Activated naive CD8-positive, alpha-beta T cell treated with anti-CD3 and anti-CD28 coated beads, Interleukin-2, amount 50 U/mL, for 16 hours (primary cell): ENCODE measurements at places on chromosomes 11 and 22.
A peak's percentile ranks its signal among the peaks of the same experiment; 100 is the strongest.

GRCh38 chr11:32895471-32895870 is 2.9 kb downstream of the QSER1 start:
- DNase-seq = no peak

DNA sequence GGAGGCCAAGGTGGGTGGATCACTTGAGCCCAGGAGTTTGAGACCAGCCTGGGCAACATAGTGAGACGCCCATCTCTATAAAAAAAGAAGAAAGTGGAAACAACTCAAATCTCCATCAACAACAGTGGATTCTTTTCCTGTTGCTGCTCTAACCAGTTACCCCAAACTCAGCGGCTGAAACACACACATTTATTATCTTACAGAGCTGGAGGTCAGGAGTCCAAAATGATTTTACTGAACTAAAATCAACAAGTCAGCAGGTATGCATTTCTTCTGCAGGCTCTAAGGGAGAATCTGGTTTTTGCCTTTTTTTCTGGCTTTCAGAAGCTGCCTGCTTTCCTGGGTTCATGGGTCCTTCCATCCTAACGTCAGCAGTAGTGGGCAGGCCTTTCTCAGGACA is 11.7 kb upstream of the GCAT start:
- DNase-seq = no peak

- no peak for DNase-seq
Measured at GRCh38 chr11:120558744-120559431, 47.3 kb downstream of the GRIK4 start.

DNA sequence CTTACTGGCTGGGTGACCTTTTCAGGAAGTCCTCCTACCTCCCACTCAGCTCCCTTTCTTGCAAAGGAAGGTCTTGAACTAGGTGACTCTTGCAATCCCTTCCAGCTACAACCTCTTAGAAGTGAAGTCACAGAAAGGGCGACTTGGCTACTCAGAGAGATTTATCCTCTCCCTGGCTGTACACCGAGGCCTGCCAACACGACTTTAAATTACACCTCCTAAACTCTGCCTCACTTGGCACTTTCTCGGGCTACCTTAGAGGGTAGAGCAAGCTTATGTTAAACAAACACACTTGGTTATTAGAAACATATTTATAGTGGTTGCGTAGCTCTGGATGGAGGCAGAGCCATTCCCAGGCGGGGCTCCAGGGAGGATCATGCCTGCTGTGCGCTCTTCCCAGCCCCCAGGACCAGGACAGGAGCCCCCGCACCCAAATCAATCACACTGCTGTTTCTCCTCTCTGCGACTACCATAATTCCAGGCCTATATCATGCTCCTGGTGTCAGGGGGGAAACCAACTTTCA is 358.4 kb downstream of the BUD13 start:
- no peak for DNase-seq

GRCh38 chr11:65352783-65353182 is 1.8 kb upstream of the TIGD3 start:
- no peak for DNase-seq

DNA sequence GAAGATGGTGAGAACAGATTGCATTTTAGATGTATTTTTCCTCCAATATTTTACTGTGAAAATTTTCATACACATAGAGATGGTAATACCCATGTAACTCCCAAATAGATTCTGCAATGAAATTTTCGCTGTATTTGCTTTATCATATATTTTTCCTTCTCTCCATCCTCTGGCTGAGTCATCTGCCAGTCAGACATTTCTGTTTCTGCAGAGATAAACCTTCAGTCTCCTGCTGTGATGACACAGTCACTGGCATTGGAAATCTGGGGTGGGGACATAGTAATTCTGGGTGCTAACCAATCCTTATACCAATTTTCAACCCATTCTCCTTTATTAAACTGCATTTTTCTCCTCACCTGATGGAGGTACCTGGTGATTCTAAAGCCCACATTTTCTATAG is 33.7 kb downstream of the SVIP start:
- DNase-seq = no peak

GRCh38 chr11:65787649-65788622 is 1.1 kb downstream of the OVOL1 start:
- DNase-seq = no peak

- DNase-seq = no peak
Measured at GRCh38 chr22:49018601-49019000, 809.1 kb downstream of the BRD1 start.

- DNase-seq = no peak
Measured at GRCh38 chr22:49956914-49957825, 3.4 kb upstream of the PIM3 start.

DNA sequence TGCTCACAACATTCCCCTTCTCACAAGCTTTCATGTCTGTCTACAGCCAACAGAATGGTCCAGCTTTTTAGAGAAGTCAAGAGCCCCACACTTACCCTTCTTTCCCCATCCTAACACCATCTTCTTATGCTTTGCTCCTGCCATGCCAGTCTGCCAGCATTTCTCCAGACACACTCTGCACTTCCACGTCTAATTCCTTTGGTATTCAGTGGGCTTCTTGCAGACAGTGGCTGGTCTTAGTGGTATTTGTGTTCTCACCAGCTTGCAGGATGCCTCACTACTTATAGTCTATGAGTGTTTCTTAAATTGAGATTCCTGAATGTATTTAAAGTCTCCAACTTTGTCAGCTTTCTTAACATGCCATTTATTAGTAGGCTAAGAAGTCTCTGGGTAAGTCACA is 154.4 kb downstream of the BBOX1 start:
- no peak for DNase-seq

- no peak for DNase-seq
Measured at GRCh38 chr11:19714387-19715363, 2.0 kb downstream of the NAV2 start.

- no peak for DNase-seq
Measured at GRCh38 chr11:88183233-88183632, 8.0 kb upstream of the RAB38 start.

DNA sequence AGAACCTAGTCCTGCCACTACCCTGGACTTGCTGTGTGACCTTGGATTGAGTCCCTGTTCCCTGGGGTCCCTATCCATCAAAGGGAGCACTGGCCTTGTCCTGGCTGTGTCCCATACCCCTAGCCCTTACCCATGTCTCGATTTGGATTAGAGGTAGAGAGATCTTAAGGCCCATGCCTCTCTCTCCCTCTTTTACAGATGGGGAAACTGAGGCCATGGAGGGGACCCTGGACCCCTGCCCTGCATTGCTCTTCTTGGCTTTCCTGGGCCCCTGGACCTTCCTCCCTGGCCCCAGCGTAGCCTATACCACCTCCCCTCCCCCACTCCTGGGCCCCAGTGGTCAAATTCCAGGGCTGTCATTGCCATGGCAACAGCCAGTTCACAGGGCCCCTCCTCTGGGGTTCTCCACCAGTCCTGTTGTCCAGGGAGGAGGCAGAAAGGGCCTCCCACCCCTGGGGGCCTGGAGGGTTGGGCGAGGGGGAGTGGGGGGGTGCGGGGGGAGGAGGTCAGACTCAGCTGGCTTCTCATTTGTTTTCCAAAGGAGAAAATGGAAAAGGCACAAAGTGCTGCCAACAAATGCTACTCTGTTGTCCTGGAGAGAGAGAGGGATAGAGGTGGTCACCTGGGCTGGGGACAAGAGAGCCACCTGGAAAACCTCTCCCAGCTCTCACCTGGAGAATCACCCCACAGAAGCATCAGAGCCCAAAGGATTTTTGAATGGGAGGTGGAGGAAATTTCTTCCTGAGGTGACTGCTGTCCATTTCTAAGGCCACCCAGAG is 23.3 kb downstream of the ARHGEF17 start:
- no peak for DNase-seq

DNA sequence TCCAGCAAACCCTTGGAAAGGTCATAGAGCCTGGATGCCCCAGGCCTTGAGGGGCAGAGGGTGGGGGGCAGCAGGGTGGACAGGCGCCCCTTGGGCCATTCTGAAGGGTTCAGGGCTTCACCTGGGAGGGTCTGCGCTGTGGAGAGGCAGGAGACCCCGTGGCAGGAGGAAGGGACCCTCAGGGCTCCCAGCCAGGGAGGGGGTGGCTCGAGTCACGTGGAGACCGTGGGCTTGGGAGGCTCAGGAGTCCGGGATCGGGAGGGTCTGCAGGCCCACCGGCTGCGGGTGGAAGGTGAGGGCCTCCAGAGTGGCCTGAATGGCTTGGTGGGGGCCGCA is 48.5 kb upstream of the A4GALT start:
- no peak for DNase-seq

DNA sequence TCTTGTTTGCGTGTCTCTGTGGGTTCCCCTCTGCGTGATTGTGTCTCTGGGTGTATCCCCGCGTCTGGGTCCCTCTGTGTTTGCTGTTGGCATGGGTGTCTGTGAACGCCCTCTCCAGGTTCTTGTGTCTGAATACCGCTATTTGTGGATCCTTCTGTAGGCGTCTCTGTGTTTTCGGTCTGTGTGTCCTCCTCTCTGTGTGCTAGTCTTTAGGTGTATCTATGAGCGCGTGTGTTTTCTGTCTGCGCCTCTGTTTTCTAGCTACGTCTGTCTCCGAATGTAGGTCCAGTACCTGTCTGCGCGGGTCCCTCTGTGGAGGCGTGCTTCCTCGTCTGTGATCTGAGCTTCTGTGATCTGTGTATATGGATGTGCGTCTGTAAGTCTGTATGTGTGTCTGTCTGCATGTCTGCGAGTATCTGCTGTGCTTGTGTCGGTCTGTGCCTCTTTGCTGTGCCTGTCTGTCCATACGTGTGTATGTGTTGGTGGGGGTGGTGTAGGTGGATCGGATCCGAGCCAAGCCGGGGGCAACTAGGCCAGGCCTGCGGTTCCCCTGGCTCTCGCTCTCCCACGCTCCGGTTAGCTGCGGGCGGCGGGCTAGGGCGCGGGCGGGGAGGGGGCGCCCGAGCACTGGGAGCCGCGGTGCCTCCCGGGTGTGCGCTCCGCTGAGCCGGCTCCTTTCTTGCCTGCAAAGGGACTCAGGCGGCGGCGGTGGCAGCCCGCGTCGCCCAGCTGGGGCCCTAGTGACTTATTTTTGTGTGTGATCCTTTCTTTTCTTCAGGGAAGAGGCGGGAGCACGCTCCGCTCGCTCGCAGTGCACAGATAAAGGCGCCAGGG is 105.3 kb upstream of the E2F8 start:
- DNase-seq = no peak

- DNase-seq = no peak
Measured at GRCh38 chr11:119179342-119179741, 5.9 kb upstream of the NHERF4 start.

- no peak for DNase-seq
Measured at GRCh38 chr11:64051297-64051696, 15.6 kb downstream of the FLRT1 start.

- DNase-seq = peak; percentile 51
Measured at GRCh38 chr22:22810018-22810427, 77.6 kb upstream of the IGLL5 start.

- DNase-seq = no peak
Measured at GRCh38 chr22:40560551-40560950, 76.0 kb downstream of the MRTFA start.

- no peak for DNase-seq
Measured at GRCh38 chr11:121351083-121351630, 58.6 kb downstream of the SC5D start.

DNA sequence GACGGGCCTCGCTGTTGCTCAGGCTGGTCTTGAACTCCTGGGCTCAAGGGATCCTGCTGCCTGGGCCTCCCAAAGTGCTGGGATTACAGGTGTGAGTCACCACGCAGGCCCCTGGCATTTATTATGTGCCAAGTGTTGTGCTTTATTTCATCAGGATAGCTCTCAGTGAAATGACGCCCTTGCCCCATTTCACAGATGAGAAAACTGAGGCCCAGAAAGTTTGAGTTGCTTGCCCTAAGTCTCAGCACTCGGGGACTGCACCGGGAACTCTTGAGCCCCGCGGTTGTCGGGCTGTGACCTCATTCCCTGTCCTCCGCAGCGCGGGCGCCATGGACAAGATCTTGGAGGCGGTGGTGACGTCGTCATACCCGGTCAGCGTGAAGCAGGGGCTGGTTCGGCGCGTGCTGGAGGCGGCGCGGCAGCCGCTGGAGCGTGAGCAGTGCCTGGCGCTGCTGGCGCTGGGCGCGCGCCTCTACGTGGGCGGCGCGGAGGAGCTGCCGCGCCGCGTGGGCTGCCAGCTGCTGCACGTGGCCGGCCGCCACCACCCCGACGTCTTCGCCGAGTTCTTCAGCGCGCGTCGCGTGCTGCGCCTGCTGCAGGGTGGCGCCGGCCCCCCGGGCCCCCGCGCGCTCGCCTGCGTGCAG is 7.3 kb downstream of the USP35 start:
- no peak for DNase-seq

DNA sequence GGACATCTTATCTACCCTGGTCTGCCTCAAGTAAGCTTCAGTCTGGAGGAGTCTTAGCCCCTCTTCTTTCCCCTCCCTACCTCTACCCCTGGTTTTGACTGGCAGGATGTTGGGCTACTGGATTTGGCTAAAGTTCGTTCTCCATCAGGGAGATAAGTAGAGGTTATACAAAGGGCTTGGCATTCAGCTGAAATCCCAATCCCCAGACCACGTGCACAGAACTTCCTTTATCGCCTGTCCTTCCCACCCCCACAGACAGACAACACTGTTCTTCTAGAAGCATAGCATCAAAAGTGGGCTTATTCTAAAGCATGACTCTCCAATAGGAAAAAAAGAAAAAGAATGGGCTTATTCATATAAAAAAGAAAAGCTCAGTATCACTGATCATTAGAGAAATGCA is 7.8 kb downstream of the PRG3 start:
- no peak for DNase-seq

GRCh38 chr11:46279126-46280099 is 2.0 kb downstream of the CREB3L1 start:
- DNase-seq = no peak
